ENCODE measurements at places on chromosomes 4 and X. TPM values are rescaled to one million over a fixed set of nuclear protein-coding genes. Genes with fewer than 3 reads are reported as not detected.

- no peak for DNase-seq
These were observed 32.9 kb downstream of the ZFYVE28 start for GRCh38 chr4:2385516-2385915.

- DNase-seq = peak; percentile 45
These were observed 4.0 kb upstream of the ZNF518B start for GRCh38 chr4:10461091-10461849.

- DNase-seq = no peak
These were observed 52.4 kb upstream of the TSPAN5 start for GRCh38 chr4:98710831-98711230.

DNA sequence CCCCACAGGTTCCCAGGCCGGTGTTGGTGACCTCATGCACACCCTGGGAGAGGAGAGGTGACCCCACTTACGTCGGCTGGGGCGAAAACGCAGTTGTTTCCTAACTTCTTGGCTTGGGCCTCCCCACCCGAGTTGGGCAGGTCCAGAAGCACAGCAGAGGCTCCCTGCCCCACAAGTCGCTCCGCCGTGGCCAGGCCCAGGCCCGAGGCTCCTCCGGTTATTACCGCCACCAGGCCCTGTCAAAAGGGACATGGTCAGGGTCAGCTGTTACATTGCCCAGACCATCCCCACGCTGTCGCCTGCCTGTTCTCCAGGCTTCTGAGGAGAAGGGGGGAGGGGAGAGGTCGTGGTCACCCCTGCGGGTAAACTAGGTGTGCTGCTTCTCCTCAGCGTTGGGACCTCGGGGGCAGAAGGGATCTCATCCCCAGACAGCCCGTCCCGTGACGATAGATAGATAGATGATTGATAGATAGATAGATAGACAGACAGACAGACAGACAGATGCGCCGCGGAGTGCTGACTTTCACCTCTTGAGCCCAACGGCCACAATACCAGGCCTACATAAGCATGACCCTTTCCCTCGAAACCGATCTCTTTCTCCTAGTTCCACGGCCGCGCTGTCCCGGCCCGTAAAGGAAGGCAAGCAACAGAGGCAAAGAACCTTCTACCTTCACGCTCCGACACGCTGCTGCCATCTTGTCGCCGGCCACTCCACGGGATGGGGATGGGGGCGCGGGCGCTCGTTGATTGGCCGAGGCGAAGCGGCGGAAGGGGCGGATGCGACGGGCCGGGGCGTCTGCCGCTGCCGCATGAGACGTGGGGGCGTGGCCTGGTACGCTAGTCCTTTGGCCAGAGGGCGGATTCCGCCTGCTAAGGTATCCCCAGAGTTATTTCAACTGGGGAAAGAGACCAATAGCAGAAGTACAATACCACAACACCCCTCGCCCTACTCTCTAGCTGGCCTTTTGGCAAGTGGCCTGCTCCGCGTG lies at the start of gene HSD17B10:
HSD17B10 (minus strand) TSS at position 720 of the 989 bp plus-strand sequence; CDS start at position 695, 25 bp downstream.
- DNase-seq = peak; percentile 70

- peak; percentile 83 for DNase-seq
These were observed 31.1 kb downstream of the CCKAR start for GRCh38 chr4:26459054-26459755.

- DNase-seq = no peak
These were observed 24.9 kb downstream of the EFNB1 start for GRCh38 chrX:68853665-68854251.

GRCh38 chrX:131734621-131735020 lies 190.7 kb downstream of the OR13H1 start:
- peak; percentile 95 for DNase-seq

- no peak for DNase-seq
These were observed 215.1 kb downstream of the RELL1 start for GRCh38 chr4:37471093-37471492.

GRCh38 chrX:39577985-39578869 lies 519.5 kb downstream of the BCOR start:
- peak; percentile 12 for DNase-seq

DNA sequence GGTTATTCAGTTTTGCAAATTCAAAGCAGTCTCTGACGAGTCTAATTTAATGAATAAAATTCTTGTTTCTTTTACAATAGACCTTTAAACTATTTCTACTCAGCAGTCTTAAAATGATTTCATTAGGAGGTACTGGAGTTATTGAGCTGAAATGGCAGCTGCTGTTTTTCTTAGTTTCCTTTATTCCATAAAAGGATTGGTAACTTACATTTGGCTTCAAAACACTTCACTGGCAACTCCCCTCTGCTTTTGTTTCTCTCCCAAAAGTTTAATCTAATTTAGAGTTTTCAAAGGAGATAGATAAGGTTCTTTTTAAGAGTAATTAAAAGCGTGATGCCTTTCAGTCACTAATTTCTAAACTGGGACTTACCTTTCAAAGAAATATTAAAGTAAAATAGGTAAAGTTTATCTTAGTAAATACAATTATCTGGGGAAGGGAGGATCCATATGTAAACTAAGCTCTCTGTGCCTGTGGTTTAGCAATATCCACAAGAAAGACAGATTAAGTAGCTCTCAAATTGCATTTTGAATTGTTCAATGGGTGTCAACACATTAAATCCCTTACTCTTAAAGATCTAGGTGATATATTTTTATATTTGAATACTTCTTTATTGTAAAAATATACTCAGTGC lies 17.1 kb upstream of the PCDH10 start:
- no peak for DNase-seq

DNA sequence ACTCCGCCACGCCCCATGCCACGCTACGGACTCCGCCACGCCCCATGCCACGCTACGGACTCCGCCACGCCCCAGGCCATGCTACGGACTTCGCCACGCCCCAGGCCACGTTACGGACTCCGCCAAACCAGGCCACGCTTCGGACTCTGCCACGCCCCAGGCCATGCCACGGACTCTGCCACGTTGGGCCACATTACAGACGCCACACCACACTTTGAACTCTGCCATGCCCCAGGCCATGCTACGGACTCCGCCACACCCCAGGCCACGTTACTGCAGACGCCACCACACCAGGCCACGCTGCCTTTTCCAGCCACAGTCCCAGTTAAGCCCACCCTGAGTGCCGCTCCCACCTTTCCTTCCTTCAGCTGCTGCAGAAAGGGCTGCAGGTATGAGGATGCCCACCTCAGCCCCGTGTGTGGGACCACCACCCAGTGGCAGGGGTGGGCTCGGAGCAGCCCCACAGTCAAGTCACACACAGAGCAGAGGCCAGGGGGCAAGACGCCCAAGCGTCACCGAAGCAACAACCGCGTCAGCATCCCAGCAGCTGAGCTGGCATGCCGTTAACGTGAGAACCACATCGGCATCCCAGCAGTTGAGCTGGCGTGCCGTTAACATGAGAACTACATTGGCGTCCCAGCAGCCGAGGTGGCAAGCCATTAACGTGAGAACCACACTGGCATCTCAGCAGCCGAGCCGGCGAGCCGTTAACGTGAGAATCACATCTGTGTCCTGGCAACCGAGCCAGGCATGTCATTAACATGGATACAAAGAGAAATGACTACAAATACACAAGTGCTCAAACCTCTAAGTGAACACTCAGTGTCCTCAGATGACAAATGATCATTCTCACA lies 26.4 kb downstream of the GAK start:
- DNase-seq = no peak

DNA sequence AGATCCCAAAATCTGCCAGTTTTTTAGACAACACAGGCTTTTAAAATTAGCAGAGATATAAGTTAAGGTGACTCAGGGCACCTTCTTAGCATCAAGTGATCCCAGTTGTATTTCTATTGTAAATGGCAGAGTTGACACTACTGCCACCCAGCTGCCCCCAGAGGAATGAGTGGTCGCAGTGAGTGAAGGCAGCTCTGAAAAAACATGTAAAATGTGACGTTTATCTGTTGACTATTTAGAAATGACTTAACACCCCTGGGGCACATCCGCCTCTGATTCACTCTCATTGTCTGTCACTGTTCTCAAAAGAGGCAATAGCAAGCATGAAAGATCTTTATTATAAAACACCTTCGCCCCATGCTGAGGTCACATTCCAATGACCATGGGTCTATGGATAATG lies 592.4 kb downstream of the ACTRT1 start:
- DNase-seq = no peak

- DNase-seq = no peak
These were observed 271.7 kb upstream of the LDB2 start for GRCh38 chr4:17170131-17170530.

- no peak for DNase-seq
These were observed 612.4 kb upstream of the ZFP42 start for GRCh38 chr4:187383181-187383580.

DNA sequence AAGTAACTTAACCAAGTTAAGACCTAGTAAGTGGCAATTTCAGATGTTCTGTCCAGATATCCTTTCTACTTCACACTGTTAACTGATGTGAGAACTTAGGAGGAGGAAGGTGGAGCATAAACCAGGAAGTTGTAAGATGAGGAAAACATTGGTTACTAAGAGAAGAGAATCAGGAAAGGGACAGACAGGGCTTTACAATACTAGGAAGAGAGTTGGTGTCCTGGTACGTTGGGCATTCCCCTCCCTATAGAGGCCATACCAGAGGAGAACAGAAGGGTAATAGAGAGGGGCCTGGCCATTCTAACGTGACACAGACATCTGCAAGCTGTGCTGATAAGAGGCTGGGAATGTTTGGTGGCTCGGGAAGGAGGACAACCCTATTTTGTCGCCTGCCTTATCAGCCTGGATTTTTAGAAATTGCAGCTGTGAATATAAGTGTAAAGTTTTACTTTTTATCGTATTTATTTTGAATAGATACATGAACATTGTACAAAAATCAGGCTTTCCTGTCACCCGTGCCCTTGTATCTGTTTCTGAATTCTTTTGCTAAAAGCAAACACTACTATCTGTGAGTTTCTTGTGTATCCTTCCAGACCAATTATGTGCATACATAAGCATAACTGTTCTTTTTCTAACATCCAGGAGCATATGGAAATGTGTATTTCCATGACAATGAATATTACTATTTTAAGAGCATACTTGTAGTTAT lies 53.5 kb upstream of the HPRT1 start:
- no peak for DNase-seq

- no peak for DNase-seq
These were observed 174.2 kb downstream of the NHS start for GRCh38 chrX:17549107-17549651.

- DNase-seq = no peak
These were observed 136.0 kb downstream of the UGT8 start for GRCh38 chr4:114734594-114734993.

DNA sequence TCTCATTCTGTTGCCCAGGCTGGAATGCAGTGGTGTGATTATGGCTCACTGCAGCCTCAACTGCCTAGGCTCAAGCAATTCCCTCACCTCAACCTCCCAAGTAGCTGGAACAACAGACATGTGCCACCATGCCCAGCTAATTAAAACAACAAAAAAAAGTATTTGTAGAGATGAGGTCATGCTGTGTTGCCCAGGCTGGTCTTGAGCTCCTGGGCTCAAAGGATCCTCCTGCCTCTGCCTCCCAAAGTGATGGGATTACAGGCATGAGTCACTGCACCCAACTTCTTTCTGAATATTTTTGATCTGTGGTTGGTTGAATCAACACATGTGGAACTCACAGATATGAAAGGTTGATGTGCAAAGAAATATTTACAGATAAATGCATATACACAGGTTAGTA lies 18.5 kb upstream of the SEPTIN11 start:
- no peak for DNase-seq

DNA sequence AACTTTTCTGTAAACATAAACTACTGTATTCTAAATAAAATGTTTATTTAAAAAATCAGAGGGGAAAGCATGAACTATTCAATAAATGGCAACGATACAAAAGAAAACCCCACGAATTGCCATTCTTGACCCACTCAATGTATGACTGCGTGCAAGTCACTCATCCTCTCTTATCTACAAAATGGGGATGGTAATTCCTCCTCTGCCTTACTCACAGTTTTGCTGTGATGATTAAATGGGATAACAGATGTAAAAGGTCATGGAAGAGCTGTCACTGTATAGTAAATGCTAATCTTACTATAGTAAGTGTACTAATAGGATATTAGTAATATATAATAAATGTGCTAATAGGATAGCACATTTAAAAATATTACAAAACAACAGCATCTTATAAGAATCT lies 173.4 kb downstream of the SCFD2 start:
- peak; percentile 19 for DNase-seq

DNA sequence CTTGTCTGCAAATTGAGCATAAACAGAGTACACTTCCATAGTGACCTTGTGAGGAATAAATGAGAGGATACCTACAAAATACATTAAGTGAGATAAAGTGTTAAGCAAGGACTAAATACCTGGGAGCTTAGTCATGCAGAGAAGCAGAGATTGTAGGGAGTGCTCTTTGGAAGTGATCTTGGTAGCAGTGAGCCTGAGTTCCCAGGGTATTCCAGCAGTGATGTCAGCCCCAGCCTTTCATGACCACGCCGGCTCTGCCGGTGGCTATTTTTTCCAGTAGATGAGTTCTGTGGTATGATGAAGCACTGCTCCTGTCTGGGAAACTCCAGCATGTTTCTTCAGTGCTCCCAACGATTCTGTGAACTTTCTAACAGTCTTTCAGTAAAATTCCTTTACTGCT lies 391.5 kb upstream of the IGFBP7 start:
- peak; percentile 20 for DNase-seq

- no peak for DNase-seq
These were observed 76.7 kb downstream of the SLC4A4 start for GRCh38 chr4:71415491-71415890.

GRCh38 chr4:101790521-101791181 lies at the start of gene BANK1:
BANK1 (plus strand) TSS chr4:101790730; CDS start chr4:101790881, 151 bp downstream.
- DNase-seq = no peak

- DNase-seq = no peak
These were observed 157.3 kb downstream of the GBA3 start for GRCh38 chr4:22850055-22850454.

DNA sequence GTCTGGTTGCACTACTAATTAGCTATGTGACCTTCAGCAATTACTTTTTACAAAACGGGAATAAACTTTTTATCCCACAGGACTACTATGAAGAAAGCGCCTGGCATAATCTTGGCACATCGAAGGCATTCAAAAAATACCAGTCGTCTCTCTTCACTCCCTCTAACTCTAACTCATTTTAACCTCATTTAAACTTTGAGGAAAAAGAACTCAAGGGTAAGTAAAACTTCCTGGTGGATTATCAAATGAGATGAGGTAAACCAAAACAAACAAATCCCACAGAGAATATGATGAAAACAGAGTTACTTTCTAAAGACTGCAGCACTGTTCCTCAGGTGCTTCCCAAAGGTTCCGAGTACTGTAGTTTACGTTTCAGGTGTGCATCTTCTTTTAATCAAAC lies 66.9 kb downstream of the SH3RF1 start:
- DNase-seq = no peak

- DNase-seq = no peak
These were observed 34.1 kb downstream of the YIPF6 start for GRCh38 chrX:68532831-68533533.

- peak; percentile 90 for DNase-seq
These were observed 2.5 kb upstream of the PDGFRA start for GRCh38 chr4:54226404-54227255.

NPNT gene
- not detected for total RNA-seq

RS1 gene
- not detected for total RNA-seq

CETN2 gene
- 65.7 TPM for total RNA-seq

SORBS2 gene
- 2.8 TPM for total RNA-seq

MAGEA2 gene
- not detected for total RNA-seq

CXorf49 gene
- not detected for total RNA-seq

BEX1 gene
- 0.36 TPM for total RNA-seq

SYTL5 gene
- total RNA-seq = 0.08 TPM

RNF150 gene
- total RNA-seq = 0.99 TPM

SPATA18 gene
- 22.3 TPM for total RNA-seq

ANK2 gene
- total RNA-seq = 200 TPM

FAM53A gene
- total RNA-seq = 1.6 TPM
